ENCODE measurements at places on chromosomes 5 and 9. TPM values are rescaled to one million over a fixed set of nuclear protein-coding genes. Genes with fewer than 3 reads are reported as not detected.

DNA sequence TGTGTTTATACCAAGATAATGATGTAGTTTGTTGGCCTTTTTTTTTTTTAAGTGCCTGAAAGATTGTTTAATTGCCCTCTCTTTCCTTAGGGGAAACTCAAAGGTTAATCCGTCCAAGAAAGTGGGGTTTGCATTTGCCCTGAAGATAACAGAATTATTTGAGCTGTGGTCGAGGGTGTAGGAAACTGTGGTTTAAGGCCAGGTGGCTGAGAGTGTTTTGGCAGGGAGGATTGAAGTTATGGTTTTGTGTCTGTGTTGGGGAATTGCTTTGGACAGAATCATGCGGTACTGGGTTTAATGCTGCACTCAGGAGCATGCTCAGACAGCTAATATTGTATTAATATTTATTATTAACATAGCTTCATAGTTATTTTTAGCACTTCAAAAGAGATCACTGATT, 509.8 kb downstream of the EBF1 start:
- H3K27ac ChIP-seq, result no peak overlapping the region
- H3K36me3 ChIP-seq, result no peaks in the 10 kb centered on the region
- no peak for DNase-seq
- no peaks in the 10 kb centered on the region for H3K27me3 ChIP-seq

Gene CD274
- 13.7 TPM for total RNA-seq

Gene CNTLN
- 0.40 TPM for total RNA-seq

DNA sequence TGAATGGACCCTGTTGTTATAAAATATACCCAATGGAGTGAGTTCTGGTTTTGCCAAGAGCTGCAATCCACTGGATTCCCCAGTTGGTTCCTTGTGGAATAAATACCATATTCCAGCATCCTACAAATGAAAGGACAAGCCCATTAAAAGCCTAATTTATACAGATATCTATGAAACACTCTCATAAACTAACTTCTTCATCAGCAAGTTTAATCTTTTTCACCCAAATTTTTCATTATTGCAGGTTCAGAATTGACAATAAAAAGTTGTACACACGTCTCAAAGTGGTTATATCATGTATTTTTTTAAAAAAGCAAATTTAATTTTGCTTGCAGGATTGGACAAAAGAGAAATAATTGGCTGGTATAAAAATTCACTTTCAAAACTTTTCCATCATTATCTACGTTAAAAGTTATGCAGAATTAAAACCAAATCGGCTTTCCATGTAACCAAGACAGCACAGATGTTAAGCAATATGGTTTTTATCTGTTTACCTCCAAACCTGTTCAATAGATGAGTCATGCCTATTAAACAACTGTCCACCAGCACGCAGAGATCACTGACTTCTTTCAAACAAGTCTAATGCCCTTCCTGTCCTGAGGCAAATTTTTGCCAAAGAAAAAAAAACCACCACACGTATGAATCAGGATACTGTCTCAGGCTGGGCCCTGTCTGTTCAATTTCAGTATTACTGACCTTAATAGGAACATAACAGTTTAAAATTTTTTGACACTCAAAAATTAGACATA, 42.5 kb downstream of the CEMIP2 start:
- H3K4me3 ChIP-seq, result no peak overlapping the region
- DNase-seq, result no peak
- peaks cover 55% of the 10 kb centered on the region for H3K36me3 ChIP-seq
- H3K4me1 ChIP-seq, result peaks cover 5% of the 10 kb centered on the region

- peaks cover 15% of the 10 kb centered on the region for H3K4me1 ChIP-seq
- H3K4me3 ChIP-seq, result no peak overlapping the region
- no peak for DNase-seq
- H3K27ac ChIP-seq, result no peak overlapping the region
- no peaks in the 10 kb centered on the region for H3K27me3 ChIP-seq
Measured at GRCh38 chr9:114401344-114401743, 13.6 kb upstream of the AKNA start.

- H3K36me3 ChIP-seq, result peaks cover 2% of the 10 kb centered on the region
- H3K27ac ChIP-seq, result no peak overlapping the region
- H3K27me3 ChIP-seq, result no peaks in the 10 kb centered on the region
- no peak for DNase-seq
Measured at GRCh38 chr5:83281658-83282057, 189.9 kb upstream of the VCAN start.

Gene LCN10
- total RNA-seq, result 3.2 TPM

GRCh38 chr9:97673922-97674321, 23.2 kb downstream of the XPA start:
- no peak overlapping the region for H3K4me3 ChIP-seq
- peaks cover 49% of the 10 kb centered on the region for H3K36me3 ChIP-seq
- no peaks in the 10 kb centered on the region for H3K27me3 ChIP-seq
- H3K27ac ChIP-seq, result peak overlapping the region; percentile 56
- DNase-seq, result no peak
- H3K4me1 ChIP-seq, result peaks cover 14% of the 10 kb centered on the region

Gene OBP2B
- not detected for total RNA-seq

Gene TMCO6
- total RNA-seq, result 33.2 TPM

Gene GPR150
- total RNA-seq, result 0.45 TPM

Gene SLC44A1
- 8.3 TPM for total RNA-seq

DNA sequence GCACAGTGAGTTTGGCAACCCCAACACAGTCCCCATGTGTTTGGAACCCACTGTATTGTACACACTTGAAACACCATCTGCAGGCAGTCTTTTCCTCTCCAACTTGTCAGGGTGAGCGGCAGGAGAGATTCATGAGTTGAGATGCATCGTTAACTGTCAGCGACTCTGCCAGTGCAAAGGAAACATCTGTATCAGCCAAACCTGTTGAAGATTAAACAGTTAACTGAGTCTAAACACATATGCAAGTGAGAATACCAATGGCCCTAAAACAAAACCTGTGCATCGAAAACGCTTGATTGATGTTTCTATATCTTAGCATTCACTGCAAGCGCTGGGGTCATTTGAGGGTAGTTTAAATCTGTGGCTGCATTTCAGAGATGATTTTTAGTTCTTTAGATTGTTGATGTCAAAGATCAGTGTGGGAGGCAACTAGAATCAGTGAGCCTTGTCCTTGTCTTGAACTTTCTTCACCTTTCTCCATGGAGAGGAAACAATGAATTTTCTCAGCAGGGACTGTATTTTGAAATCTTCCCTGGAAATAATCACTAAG, 41.3 kb upstream of the PAM start:
- H3K36me3 ChIP-seq, result no peaks in the 10 kb centered on the region
- H3K27me3 ChIP-seq, result peaks cover 13% of the 10 kb centered on the region
- H3K4me1 ChIP-seq, result peaks cover 4% of the 10 kb centered on the region
- no peak overlapping the region for H3K27ac ChIP-seq
- DNase-seq, result no peak

GRCh38 chr5:27845248-27845647, 806.9 kb upstream of the CDH9 start:
- DNase-seq, result no peak
- no peak overlapping the region for H3K4me3 ChIP-seq
- no peaks in the 10 kb centered on the region for H3K36me3 ChIP-seq
- H3K27ac ChIP-seq, result no peak overlapping the region

GRCh38 chr9:111063332-111063731, 25.1 kb upstream of the LPAR1 start:
- peaks cover 1% of the 10 kb centered on the region for H3K27me3 ChIP-seq
- H3K4me1 ChIP-seq, result no peaks in the 10 kb centered on the region
- H3K27ac ChIP-seq, result no peak overlapping the region
- no peak for DNase-seq

DNA sequence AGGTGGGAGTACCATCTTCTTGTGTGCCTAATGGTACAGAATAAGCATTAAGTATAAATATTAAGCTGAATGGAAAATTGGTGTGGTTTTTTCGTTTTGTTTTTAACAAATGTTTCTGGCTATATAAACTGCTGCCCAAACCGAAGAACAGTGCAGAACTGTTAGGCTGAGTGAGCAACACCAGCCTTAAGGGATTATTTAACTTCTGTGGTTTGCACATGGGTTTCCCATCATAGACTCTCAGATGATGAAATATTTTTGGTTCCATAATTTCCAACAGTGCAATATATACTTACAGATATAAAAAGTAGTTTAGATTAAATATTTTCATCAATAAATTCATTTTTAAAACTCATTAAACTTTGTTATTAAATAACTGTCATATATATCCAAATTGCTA, 16.4 kb downstream of the C5orf63 start:
- no peaks in the 10 kb centered on the region for H3K27me3 ChIP-seq
- peaks cover 9% of the 10 kb centered on the region for H3K4me1 ChIP-seq
- no peak overlapping the region for H3K4me3 ChIP-seq
- peaks cover 53% of the 10 kb centered on the region for H3K36me3 ChIP-seq
- no peak for DNase-seq

DNA sequence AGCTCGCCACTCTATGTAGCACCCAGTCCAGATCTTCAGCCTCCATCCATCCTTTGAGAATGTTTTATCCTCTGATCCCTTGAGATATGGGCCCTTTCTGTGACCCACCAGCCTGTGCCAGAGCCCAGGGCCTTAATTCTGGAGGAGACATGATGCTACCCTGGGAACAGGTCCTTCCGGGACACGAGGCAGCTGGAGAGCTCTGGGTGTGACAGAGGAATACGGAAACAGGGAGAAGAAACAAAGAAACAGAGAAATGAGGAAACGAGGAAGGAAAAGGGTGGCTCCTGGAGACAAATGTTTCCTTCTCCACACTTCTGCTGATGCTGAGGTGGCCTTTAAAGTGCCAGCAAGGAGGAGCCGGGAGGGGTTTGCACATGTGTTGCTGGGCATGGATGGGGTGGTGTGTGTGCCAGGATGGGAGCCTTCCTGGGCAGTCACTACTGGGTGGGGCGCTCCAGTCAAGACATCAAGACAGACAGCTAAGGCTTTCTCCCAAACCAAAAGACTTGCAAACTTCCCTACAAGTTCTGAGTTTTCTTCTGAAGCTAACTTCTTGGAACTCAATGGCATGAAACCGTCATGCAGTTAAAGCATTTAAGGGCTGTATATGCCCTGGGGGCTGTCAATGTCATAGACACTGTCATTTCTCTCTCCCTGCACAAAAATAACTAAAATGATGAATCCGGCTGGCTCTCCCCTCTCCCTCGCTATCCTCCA, 22.8 kb upstream of the MARCHF6 start:
- no peak for DNase-seq
- peaks cover 2% of the 10 kb centered on the region for H3K36me3 ChIP-seq
- peaks cover 37% of the 10 kb centered on the region for H3K27me3 ChIP-seq
- H3K4me1 ChIP-seq, result peaks cover 4% of the 10 kb centered on the region

Gene PCDHA1
- total RNA-seq, result not detected

Gene TMEM215
- total RNA-seq, result not detected
